Pancreas (tissue), 10 donors: ENCODE measurements at places on chromosomes 6 and 20.

DNA sequence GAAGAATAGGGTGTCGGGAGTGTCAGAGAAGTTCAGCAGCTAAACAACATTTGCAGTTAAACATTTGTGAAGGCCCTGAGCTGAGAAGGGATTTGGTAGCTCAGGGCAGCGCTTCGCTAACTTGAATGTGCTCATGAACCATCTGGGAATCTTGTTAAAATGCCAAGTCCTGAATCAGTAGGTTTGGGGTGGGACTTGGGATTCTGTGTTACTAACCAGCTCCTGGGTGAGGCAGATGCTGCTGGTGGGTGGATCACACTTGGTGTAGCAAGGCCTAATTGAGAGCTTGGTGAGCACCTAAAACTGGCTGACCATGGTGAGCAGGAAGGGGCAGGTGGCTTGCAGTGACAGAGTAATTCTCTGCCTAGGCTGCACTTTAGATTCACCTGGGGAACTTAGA lies 5.9 kb downstream of the PTPRA start:
- no peak for DNase-seq

DNA sequence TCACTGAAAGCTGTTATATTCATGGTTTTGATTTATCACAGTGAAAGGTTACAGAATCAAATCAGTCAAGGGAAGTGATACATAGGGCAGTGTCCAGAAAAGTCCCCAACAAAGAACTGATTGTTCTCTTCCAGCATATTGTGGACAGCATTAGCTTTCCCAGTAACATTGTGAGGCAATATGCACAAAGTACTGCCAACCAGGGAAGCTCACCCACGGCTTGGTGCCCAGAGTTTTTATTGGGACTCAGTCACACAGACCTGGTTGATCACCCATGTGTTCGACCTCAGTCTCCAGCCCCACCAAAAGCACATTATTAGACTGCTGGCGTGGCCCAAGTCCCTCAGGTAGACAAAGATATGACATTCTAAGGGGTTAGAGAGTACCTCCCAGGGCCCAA lies 76.0 kb downstream of the LCA5 start:
- DNase-seq: peak; percentile 38

GRCh38 chr6:85353012-85353411 lies 96.9 kb upstream of the NT5E start:
- no peak for DNase-seq

DNA sequence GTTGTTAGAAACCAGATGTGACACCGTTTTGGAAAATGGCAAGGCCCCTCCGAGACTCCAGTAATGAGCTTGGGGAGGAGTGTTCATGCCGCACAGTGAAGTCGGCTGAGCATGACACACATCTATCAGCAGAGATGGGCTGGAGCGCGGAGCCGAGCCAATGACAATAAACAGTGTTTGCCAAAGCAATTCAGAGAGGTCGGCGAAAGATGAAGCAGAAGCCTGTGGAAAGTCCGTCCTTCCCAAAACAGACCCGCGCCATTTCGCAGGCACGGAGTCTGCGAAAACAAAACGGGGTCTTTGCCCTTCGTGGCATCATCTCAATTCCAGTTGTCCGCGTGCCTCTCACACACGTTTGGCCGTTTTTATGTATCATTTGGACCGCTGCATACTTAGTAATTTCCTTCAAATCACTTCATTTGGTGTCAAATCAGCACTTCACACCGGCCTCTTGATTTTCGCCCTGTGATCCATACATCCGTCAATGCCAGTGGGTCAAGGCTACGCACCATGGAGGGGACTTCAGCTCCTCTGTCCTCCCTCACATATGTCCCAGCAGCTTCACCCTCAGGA lies 71.3 kb downstream of the SULF2 start:
- DNase-seq: no peak

GRCh38 chr20:51460163-51460562 lies 82.4 kb downstream of the NFATC2 start:
- no peak for DNase-seq

DNA sequence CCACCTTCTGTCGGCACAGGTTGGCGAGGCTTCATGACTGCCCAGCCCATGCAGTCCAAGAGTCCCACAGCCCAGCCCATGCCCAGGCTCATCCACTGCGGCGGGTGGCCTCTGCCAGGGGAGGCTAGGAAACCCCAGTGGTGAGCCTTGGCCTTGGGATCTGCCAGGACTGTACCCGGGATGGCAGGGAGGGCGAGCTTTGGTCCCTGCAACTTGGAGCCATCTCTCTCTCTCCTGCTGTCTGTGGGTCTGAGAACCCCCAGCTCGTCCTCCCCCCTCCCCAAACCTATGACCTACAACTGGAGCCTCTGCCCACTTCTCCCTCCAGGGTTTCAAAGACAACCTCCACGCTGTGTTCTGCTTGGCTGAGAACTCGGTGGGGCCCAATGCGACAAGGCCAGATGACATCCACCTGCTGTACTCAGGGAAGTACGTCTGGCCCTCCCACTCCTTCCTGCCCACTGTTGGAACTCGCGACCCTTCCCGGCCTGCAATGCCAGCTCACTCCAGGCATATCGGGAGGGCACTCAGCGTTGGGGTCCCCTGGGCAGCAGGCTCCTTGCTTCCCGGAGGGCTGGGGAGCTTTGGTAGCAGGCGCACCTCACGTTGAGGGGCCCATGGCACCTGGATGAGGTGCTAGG lies 19.7 kb downstream of the NPEPL1 start:
- DNase-seq: peak; percentile 52

- DNase-seq: no peak
Observed at GRCh38 chr6:158707120-158707820, 57.4 kb downstream of the SYTL3 start.

DNA sequence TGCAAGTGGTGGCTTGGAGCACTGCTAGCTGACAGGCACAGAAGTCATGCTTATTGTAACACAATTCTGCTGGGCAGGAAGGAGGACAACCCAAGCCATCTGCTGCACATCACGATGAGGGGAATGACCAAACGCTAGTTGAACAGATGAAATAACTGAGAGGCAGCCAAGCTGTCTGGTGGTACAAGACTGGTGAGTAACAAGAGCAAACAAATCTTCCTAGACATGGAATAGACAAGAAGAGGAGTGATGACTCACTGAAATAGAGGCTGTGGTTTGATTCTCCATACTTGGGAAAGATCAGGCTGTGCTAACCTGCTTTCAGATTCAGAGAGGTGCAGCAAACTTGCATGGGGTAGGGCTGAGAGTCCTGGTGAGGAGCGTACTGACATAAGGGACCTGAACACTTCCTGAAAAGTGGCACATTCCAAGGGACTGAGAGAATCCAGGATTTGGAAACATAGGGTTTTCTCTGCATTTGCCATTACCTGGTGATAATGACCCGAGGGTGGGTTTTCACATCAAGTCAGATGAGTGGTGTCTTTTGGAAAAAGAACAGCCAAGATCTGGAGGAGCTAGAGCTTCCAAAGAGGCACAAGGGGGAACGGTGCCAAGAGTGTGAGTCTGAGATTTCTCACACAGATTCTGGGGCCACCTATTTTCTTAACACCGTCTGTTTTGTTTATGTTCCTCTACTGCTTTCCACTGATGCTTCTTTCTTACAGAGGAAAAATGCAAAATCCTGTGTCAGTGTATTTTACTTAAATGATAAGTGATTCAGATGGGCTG lies 60.0 kb downstream of the PRL start:
- DNase-seq: no peak

GRCh38 chr6:120785459-120786086 lies 548.7 kb downstream of the TBC1D32 start:
- DNase-seq: no peak

- DNase-seq: no peak
Observed at GRCh38 chr6:134553936-134554335, 236.0 kb upstream of the SGK1 start.

DNA sequence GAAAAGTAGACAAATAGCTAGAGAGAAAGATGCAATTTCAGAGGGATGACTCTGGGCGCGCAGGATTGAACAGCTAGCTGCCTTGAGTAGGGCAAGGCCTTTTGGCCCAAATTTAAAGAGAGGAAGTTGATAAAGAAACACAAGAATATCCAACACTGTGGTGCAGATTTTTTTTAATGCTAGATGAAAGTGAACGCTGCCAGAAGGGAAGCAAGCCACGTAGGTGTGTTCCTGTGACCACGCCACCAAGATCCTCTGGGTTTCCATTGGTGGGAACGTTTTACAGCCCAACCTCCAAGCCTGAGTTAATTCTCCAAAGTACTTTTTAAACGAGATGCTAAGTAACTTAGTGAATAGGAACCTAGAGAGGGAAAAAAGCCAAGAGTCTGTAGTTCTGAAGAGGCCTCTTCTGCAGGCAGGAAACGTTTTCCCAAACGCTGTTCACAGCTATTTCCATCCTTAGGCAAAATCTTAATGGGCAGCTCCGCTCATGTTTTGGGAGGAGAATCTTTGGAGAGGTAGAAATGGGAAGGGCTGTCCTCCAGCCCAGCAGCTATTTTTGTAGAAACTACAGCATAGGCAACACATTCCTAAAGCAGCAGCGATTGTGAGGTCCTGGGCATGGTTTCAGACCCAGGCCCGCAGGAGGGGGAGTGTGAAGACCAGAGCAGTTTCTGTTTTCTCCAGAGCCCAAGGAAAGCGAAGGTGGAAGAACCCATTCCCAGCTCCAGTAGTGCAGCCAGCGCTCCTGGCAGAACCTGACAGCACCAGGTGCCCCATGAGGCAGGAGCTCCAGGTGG lies 8.2 kb downstream of the LY86 start:
- DNase-seq: no peak

- no peak for DNase-seq
Observed at GRCh38 chr6:21601339-21601923, 7.9 kb downstream of the SOX4 start.

DNA sequence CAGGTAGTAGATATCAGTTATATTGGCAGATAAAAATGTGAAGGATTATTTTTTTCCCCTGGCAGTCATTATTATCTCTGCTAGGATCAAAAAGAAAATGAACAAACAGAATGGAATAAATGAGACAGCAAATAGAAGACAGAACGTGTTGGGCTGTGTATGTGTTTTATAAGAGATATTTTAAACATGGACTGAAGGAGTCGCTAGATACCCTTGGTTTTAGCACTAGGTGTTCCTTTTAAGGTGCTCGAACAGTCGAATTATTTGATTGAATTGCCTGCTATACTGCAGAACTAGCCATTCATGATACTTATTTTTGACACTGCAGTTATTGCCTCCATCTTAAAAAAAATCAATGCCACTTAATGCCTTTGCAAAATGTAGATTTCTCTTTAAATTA lies 3.7 kb downstream of the GRIK2 start:
- no peak for DNase-seq

GRCh38 chr20:50595988-50596693 lies 86.0 kb downstream of the PTPN1 start:
- DNase-seq: peak; percentile 15

DNA sequence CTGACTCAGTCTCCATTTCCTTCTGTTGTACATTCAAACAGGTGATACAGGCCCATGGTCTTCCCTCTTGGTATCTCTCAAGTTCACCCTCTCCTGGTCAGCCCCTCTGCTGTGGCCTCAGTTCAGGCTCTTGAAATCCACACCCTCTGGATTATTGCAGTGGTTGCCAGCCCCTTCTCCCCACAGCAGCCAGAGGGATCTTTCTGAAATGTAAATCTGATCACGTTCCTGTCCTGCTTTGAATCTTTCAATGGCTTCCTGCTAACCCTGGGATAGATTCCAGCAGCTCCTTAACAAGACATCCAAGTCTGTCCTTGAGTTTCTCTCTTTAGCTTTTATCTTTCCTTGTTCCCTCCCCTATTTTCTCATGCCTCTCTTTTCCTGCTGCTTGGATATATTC lies 22.2 kb downstream of the CHMP4B start:
- no peak for DNase-seq

DNA sequence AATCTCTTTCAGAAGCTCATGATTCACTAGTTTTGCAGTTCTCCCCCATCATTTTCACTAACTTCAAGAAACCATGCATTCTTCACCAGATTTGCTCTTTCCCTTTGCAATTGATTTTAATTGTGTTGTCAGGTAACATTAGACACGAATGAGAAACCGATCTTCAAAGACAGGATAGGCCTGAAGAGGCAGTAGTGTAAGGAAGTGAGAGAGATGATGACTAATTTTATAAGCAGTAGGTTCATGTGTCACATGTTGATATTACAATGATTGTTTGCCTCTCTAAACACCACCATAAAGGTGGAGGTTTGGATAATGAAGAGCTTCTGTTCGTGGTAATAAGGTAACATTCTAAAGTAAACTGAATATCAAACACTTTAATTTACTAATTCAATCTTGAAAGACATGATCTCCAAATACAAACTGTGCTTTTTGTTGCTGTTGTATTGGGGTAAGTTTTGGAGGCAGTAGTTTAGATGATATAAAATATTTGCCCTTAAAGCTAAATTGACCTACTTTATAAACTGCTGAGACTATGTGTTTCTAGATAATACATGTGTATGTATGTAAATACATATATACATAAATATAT lies 207.2 kb downstream of the PHACTR1 start:
- DNase-seq: no peak

GRCh38 chr20:57619051-57619831 lies 985 bp downstream of the ZBP1 start:
- no peak for DNase-seq

DNA sequence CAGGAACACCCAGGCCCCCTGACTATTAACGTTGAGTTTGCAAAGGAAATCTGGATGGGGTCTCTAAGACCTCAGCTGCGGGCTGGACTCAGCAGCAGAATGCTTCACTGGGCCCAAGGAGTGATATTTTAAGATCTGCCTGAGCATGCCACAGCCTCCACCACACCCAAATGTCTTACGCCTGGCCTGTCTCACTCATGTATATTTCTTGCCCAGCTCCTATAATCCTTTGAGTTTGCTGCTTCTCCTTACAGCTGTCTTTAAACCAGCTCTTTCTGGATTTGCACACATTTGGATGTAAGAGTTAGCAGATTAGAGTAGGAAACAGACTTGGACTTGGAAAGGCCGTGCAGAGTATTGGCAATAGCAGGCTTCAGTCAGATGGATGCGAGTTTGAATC lies 16.4 kb downstream of the CASS4 start:
- no peak for DNase-seq

GRCh38 chr6:125886914-125887313 lies 69.7 kb upstream of the HINT3 start:
- DNase-seq: no peak

GRCh38 chr6:93343476-93343875 lies 75.9 kb downstream of the EPHA7 start:
- no peak for DNase-seq

GRCh38 chr6:166097914-166098522 lies 69.6 kb downstream of the TBXT start:
- DNase-seq: peak; percentile 55

DNA sequence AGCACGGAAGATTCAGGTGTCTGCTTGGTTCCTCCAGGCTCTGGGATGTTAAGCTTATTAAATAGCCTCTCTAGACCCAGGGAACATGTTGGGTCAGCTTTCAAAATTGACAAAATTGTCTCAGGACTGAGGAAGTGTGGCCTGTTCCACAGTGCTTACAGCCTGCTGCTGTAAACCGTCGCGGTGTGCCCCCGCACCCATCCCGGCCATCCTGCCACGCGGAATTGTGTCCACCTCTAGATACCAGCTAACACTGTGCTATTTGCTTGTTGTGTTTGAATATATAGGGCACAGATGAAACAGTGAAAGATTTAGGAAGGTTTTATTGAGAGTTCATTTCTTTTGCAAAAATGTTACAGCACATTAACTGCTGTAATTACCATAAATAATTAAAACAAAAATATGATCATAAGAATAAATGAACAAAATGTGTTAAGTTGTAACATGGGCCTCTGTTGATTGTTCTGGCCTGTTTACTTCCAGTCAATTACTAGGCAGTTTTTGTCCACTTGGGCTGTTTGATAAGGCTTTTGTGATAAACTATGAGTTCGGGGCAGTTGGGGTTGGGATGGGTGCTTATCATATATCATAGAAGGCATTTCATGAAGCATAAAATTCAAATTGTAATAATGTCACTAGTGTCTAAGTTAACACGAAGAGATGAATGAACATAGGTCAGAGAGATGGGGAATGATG lies 77.4 kb downstream of the ARID1B start:
- no peak for DNase-seq
